Hepatic stellate cell (primary cell): ENCODE measurements at places on chromosomes 3 and 15.
A peak's percentile ranks its signal among the peaks of the same experiment; 100 is the strongest.

DNA sequence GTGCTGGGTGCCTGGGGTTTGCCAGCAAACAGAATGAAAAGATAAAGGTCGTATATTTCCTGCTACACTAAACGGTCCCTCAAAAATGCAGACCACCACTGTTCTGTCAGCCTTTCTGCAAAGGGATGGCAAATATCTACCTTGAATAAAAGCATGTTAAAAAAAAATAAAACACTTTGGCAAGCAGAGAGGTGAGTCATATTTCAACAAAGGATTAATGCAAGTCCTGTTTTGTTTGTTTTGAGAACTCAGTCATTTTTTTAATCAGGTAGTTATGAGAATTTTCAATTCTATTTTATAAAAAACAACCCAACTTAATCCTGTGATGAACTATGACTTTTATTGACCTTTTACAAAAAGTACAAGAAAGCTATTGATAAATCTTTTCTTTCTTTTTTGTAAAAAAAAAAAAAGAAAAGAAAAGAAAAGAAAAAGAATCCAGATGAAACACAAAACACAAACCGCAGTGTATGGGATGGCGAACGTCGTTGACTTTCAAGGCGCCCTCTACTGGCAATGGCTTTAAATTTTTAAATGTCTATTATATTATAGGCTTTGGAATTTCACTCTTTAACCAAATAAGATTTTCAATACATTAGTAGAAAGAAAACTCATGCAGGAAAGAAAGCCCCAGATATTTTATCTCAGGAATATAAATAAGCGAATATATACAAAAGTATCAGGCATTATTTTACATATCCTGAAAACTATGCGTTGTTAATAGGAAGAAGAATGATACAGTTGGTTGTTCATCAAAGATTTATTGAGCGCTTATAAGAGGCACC lies 87.8 kb downstream of the NCEH1 start:
- DNase-seq, result no peak

- no peak for DNase-seq
Observed at GRCh38 chr3:64548200-64548889, 139.5 kb downstream of the ADAMTS9 start.

DNA sequence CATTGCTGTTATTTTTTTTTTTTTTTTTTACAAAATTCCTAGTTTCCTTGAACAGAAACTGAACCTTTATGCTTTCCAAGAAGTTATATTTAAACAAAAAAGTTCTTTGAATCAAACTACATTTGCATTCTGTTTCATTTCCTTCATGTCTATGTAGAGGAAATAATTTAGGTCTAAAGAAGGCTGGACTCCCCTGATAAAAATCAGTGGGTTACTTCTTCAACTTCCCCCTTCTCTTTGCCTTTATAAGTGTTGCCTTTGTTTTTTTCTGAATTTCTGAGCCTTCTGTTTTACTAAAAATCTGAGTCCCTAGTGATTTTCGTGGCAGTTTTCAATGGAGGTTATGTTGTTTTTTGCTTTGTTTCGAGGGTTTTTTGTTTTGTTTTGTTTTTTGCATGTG lies 152.8 kb downstream of the CHDH start:
- no peak for DNase-seq

DNA sequence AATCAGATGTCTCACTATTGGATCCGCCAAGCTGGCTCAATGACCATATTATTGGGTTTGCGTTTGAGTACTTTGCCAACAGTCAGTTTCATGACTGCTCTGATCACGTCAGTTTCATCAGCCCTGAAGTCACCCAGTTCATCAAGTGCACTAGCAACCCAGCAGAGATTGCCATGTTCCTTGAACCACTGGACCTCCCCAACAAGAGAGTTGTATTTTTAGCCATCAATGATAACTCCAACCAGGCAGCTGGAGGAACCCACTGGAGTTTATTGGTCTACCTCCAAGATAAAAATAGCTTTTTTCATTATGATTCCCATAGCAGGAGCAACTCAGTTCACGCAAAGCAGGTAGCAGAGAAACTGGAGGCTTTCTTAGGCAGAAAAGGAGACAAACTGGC lies 21.5 kb downstream of the SENP8 start:
- no peak for DNase-seq

DNA sequence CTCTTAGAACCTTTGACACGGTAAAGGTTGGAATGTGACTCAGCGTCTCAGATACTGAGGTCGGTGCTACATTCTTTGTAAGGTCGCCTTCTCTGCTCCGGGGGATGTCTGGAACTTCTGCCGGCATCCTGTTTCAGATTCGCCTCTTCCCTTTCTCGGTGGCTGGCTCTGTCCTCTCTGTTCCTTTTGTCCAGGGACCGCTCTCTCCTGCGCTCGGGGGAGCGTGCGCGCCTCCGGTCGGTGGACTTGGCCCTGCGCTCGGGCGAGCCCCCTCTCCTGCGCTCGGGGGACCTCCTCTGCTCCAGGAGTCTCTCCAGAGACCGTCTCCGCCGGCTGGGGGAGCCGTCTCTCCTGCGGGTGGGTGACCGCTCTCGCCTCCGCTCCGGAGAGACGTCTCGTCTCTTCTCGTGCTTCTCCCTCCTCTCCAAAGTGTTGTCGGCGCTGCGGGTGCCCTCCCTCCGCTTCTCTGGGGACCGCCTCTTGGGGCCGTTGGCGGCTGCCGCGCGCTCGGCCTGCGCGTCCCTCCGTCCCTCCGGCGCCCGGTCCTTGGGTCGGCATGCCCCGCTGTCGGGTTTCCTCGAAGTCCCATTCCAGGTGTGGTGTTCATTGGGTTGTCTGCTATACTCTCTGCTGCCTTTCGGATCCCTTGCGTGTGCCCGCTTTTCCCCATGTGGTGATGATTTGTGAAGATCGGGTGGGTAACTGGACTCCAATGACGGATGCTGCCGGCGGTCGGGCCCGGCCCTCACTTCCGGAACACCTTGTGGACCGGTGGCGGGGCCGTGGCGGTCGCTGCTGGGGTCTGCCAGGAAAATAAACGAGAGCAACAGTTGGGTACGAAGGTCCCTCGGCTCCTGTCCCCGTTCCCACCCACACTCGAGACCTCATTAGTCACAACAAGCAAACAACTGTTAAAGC lies 668.8 kb upstream of the ADAMTS9 start:
- peak; percentile 34 for DNase-seq

- DNase-seq, result no peak
Observed at GRCh38 chr3:49568965-49569364, 14.7 kb downstream of the BSN start.

DNA sequence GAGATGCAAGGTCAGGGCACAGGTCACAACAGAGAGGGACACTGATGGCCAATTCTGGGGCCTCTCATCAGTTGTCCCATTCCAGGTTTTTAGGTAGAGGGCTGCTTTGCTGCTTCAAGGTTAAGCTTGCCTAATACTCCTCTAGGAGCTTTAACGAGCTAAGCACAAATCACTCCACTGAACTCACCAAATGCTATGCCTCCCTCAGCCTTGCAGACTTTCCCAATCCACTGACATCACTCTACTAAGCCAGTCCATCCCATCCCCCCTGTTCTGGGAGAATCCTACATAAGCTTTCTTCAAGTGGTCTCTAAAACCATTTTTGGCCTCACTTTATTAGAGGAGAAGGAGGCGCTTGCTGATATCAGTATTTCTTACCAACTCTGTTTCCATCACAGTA lies 24.8 kb upstream of the PDCD6IP start:
- DNase-seq, result no peak

GRCh38 chr15:89383365-89384175 lies 48.9 kb upstream of the POLG start:
- no peak for DNase-seq

DNA sequence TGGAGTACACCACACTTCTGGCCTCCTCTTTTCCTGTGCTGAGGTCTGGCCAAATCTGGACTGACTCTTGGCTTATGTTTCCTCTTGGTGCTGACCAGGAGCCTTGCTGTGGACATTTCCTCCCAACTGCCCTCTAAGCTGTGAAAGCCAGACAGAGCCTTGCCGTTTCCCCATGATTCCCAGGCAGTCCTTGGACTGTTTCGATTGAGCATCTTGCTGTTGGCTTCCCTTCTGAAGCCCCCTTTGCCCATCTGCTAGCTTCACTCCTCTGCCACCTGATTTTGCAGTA lies 110.5 kb downstream of the EPHB1 start:
- no peak for DNase-seq

GRCh38 chr3:142574665-142575064 lies 3.9 kb downstream of the ATR start:
- DNase-seq, result no peak

- DNase-seq, result peak; percentile 85
Observed at GRCh38 chr15:40338041-40338657, 2.6 kb downstream of the CCDC9B start.

- peak; percentile 40 for DNase-seq
Observed at GRCh38 chr15:80173022-80173759, 20.4 kb downstream of the FAH start.

- no peak for DNase-seq
Observed at GRCh38 chr3:142098964-142099363, 50.4 kb downstream of the TFDP2 start.

GRCh38 chr3:114033721-114034120 lies 22.6 kb downstream of the CCDC191 start:
- no peak for DNase-seq

DNA sequence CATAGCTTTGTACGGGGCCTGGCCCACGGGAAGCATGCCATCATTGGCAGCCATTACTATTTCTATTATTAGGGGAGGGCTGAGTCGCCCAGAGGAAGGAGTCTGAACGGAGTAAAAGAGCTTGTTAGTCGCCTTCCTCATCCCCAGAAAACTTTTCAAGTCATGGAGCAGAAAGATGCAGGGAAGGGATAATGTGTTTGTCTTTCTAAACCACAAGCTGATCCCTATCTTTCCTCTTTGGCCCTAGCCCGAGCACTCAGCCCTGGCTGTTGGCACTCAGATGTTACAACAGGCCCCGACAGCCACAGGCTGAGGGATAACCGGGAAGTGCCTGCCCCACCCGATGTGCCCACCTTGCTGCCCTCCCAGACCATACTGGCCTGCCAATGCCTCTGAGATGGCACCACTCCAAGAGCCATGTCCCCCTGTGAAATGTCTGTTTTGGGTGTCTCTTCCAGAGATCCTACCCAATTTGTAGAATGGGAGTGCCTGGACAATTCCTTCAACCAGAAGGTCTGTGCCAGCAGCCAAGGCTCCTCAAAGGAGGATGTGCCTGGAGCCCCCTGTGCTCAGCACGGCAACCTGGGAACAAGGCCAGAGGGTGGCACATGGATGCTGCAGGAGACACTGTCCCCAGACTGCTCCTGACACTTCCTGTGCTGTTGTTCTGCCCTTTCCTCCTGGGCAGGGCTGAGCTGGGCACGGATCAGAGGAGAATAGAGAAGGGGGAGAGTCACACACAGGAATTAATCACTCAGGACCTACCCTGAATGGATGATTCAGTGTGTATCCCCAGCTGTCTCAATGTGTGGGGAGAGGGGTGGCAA lies 10.8 kb downstream of the PAK6 start:
- DNase-seq, result peak; percentile 79

- no peak for DNase-seq
Observed at GRCh38 chr15:66770518-66771350, 68.7 kb downstream of the SMAD6 start.

DNA sequence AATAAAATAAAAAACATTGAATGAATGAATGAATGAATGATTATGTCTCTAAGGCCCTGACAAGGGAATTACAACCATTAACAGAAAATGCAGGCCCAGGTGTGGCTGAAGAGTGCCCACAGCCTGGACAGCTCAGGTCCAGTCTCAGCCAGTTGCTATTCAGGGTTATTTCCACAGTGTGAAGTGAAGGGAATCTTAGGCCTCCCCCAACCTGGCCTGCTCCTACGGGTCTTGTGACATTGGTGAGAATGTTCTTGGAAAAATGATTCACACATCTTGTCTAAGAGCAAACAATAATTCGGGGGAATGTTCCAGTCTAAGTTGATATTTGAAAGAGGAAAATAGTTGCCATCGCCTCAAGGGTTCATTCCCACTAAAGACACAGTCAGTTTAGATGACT lies 37.0 kb downstream of the MINDY4B start:
- DNase-seq, result no peak

- no peak for DNase-seq
Observed at GRCh38 chr3:193367868-193368267, 10.7 kb downstream of the ATP13A5 start.

- DNase-seq, result peak; percentile 44
Observed at GRCh38 chr3:71395927-71396695, 187.4 kb downstream of the FOXP1 start.

- DNase-seq, result no peak
Observed at GRCh38 chr3:158158969-158159368, 49.1 kb downstream of the RSRC1 start.

DNA sequence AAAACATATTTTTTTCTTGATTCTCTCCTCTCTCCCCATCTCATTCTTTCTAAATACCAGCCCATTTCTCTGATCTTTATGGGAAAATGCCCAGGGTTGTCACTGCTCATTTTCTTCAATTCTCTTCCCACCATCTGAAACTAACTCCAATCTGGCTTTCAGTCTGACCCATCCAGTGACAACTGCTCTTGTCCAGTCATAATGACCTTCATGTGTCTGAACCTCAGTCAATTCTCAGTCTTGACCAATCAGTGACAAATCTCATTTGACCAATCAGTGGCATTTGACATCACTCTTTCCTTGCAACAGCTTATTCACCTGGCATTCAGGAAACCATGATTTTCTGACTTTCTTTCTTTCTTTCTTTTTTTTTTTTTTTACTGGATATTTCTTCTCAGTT lies 15.1 kb downstream of the VEPH1 start:
- DNase-seq, result no peak

DNA sequence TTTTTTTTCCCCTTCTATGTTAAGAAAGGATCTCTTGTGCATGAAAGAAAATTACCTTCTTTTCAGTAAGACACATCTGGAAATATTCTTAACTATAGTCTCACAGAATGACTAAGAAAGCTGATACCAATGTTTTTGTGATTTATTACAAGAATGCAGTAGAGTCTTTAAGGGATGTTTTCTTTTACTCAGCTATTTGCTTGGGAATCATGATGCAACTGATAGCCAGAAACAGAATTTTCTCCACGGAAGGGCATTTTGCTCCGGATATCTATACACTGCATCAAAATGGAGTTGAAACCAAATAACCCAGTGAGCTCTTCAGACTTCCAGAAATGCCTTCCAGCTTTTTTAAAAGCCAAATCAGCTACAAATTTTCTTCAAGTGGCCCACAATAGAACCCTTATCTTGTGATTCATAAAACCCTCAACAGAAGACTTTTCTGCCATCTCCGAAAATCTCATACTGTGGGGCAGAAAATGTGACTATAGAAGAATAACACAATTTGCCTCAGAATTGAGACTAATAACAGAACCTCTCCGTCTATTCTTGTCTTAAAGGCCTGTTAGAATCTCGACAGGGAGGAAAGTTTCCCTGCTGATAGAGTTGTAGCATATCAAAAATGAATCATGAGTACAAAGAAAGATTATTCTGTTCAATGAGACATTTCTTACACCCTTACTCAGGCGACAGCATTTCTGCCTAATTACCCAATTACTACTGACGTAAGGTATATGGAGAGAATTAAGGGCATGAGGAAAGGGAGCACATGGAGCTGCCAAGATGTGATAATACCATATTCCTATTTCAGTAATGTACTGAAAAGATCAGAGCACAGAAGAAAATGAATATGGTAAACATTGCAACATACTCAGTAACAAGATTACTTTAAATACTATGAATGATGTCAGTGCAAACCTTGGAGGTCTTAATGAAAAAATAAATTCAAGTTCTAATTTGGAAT lies 900.1 kb downstream of the ROBO1 start:
- no peak for DNase-seq

- DNase-seq, result peak; percentile 55
Observed at GRCh38 chr3:115800489-115801075, 177.3 kb downstream of the GAP43 start.

- no peak for DNase-seq
Observed at GRCh38 chr3:97612632-97613031, 151.9 kb upstream of the ARL6 start.

GRCh38 chr3:10149226-10149625 lies 7.6 kb downstream of the VHL start:
- no peak for DNase-seq

- DNase-seq, result no peak
Observed at GRCh38 chr15:85584872-85585271, 204.5 kb downstream of the AKAP13 start.
